Sciatic nerve (tissue), 2 donors: ENCODE measurements at places on chromosomes 3 and 15. TPM values are rescaled to one million over a fixed set of nuclear protein-coding genes. Genes with fewer than 3 reads are reported as not detected.

DNA sequence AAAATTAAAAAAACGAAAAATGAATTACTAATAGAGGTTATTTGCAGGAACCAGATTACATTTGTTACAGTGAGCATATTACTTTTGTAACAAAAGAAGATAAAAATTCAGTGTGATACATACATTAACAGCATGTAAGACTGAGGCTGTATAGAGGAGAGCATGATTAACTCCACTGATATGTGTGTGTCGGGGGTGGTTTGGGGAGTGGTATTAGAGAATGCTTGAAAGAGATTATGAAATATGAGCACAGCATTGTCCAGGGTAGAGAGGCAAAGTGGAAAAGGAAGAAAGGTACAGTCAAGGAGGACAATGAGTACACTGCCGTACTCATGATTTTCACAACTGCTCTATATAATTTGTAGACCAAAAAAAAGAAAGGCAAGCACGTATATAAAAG is 62.9 kb upstream of the LRRFIP2 start:
- DNase-seq, result no peak

DNA sequence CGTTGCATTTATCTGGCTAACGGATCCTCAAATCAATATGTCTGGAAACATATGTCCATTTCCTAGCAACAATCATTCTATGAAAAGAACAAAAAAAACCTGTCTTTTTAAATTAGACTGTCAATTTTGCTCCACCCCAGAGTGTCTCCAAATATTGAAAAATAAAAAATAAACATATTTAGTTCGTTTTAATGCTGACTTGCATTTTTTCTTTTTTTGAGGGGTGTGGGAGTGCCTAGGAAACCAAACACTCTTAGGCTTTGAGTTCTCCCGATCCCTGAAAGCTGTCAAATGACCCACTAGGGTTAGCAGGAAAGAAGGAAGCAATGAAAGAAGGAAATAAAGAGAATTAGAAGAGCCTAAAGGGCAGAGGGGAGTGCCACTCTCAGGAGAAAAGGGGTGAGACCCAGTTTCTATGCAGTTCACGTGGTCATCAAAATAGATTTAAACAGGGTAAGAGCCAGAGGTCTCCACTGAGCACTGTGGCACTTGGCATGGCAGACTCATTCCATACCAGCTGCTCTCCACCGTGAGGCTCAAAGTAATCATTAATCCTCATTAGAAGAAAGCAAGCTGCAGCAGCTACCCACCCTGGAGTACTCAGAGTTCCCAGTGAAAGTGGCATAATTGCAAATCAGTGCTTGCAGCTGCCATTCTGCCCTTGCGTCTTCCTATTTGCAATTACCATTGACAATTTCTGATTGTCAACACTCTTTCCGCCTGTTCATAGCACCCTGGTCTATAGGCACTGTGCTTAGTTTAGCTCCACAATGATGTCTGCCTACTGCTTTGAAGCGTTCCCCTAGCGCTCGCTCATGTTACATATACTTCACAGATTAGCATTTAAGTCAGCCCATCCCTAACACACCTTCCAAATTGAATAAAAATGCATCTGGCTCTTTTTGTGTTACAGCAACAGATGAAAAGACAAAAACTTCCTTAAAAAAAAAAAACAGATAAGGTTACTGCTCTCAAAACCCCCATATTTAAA is 32.3 kb downstream of the PDZRN3 start:
- DNase-seq, result no peak

DNA sequence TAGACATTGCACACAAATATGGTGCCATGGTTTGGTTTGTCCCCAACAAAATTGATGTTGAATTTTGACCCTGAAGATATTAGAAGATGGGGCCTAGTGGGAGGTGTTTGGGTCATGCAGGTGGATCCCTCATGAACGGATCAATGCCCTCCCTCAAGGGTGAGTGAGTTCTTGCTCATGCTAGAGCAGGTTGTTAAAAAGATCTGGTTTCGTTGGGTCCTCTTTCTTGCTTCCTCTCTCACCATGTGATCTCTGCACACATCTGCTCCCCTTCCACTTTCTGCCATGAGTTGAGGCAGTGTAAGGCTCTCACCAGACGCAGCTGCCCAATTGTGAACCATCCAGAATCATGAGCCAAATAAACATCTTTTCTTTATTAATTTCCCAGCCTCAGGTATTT is 87.8 kb upstream of the MDFIC2 start:
- no peak for DNase-seq

GRCh38 chr3:136146981-136147729 is 49.0 kb downstream of the MSL2 start:
- DNase-seq, result no peak

DNA sequence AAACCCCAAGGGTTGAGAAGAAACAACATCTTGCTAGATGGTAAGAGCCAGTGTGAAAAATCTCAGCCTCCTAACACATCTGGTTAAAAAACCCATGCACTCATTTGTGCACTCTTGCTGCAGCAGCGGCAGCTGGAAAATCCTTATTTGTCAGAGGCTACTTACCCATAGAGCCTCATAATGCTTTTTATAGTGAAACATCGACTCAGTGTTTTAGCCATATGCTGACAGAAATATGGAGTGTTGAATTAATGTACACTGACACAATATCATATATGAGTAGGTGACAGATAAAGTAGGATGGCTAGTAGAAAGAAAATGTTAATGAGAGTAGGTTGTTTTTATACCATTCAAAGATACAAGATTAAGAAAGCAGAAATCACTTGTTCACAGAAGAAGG is 13.0 kb downstream of the SLC9A9 start:
- no peak for DNase-seq

DNA sequence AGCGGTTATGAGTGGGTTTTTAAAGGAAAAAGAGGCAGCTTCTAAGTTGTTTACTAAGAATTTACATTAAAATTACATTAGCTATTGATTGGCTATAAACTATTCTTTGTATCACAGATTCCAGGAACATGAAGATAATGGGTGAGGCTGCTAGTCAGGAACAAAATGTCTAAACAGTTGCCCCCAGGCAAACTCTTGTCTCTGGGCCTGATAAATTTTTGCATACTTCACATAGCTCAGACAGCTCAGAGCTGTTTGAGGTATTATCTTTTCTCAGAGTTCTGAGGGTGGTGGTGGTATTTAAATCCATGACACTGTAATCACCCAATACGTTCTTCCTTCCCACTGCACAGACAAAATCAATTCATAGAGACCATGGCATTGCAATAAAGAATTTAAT is 2.1 kb upstream of the HACD2 start:
- no peak for DNase-seq

DNA sequence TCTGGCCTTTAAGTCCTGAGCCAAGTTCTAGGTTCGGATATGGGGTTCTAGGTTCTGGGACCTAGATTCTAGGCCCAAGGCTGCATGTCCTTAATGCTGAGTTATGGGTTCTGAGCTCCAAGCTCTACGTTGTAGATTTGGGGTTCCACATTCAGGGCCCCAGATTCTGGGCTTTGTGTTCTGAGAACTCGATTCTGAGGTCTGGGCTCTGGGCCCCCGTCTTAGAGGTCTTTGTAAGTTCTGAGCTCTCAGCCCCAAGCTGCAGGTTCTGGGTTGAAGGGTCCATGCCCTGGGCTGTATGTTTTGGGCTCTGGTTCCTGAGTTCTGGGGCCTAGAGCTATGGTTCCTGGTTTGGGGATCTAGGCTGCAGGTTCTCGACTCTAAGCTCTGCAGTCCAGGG is 10.0 kb upstream of the DNAJB8 start:
- DNase-seq, result no peak

DNA sequence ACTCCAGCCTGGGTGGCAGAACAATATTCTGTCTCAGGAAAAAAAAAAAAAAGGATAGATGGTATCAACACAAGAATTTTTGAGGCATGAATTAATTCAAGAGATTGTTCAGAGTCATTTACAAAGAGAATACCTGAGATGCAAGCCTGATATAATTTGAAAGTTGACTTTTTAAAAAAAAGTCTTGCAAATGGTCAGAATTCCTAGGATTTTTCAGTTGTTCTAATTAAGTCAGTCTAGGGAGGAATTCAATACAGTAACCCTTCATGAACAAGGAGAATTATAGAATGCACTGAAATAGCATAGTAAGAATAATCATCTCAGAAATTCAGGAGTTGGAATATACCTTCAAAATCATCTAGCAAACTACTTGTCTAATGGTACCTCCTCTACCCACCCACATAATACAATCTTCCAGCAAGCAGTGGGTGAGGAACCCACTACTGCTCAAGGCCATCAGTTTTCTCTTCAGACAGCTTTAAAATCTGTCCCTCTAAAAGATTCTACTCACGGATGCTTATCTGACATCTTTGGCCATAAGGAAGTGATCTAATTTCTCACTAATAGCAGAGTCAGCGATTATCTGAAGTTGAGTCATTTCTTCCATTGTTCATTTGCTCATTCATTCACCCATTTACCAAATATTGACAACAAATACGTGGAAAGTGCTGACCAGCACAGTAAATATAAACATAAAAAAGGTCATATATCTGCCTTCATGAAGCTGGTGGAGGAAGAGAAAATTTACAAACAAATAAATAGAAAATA is 159.6 kb downstream of the GREM1 start:
- DNase-seq, result no peak

DNA sequence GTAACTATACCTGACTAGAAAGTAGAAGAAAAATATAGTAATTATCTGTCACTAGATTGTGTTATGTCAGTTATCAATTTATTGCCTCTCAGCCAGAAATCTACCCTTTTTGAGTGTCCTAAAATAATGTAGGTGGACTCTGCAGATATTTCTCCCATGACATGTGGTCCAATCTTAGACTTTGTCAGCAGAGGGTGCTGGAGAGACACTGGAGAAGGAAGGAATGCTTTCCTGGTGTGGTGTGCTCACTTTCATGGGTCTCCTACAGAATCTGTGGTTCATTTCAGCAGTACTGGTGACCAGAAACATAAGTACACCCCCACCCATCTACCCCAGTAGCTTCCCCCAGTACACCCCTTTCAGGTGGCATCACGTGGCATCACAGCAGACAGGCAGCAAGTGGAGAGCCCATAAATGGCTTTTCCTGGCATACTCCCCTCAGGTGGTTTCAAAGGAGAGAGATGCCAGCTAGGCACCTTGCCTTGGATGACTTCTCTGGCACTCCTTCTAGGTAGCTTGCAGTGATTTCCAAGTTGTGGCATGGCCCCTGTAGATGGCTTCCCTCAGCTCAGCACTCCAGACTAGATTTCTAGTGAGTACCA is 114.7 kb downstream of the GADL1 start:
- DNase-seq, result no peak

GRCh38 chr3:52805270-52806039 is 10.9 kb downstream of the ITIH3 start:
- no peak for DNase-seq

- no peak for DNase-seq
Measured at GRCh38 chr3:50816894-50817293, 142.2 kb downstream of the DOCK3 start.

DNA sequence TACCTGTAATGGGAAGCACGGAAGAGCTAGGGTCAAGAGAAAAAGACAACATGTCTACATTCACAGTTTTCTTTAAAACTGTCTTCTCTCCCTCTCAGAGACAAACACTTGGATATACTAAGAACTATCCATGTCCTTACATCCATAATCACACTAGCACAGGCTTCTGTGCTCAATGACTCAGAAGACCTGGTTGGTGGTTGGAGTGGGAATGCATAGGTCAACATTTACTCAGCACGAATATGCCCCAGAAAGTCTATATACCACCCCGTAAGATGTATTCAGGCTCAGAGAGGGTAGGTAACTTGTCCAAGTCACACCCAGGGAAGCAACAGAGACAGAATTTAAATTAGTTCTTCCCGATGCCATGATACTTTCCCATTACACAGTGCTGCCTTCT is 891.1 kb downstream of the TUSC7 start:
- DNase-seq, result no peak

GRCh38 chr3:135514060-135514448 is 451.5 kb upstream of the PPP2R3A start:
- DNase-seq, result no peak

GRCh38 chr3:99683465-99683864 is 45.1 kb downstream of the COL8A1 start:
- DNase-seq, result no peak

- no peak for DNase-seq
Measured at GRCh38 chr3:14208977-14209394, 30.4 kb downstream of the LSM3 start.

- no peak for DNase-seq
Measured at GRCh38 chr15:44529864-44530604, 6.9 kb upstream of the EIF3J start.

DNA sequence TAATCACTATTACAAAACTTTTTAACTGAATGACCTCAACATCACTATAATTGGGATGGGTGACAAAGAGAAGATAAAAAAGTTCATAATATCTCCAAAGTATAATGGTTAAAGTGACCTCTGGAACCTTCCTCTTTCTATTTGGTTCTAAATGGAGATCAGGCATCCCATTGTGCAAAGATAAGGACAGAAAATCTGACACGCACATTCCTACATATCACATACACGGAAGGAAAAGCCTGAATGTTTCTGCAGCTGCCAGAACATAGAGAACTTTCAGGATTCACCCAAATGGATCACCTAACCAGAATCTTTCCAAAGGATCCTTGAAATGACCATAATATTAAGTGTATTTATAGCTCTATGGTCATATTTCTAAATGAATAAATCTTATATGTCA is 128.2 kb downstream of the TFDP2 start:
- no peak for DNase-seq

DNA sequence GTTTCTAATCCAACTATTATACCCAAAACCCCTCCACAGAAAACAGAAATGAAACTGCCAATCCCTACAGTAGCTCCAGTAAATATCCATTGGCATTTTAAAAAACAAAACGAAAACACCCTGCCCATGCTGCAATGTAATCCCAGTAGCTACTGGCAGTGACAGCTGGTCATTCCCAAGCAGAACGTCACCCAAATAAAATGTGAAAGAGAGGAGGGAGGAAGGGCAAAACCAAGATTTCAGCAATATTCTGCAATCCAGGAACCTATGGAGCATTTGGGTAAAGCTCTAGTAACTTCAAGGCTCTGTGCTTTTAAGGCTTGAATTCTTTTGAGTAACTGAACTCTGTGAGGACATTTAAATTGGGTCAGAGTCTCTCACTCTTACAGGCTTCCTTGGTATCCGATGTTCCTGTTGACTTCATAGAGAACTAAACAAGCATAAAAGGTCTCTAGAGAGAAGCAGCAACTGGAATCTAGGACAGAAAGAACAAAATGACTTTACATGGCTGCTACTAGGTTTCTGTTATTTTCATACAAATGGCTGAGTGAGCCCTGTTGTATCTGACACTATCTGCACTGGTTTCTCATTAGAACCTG is 136.2 kb downstream of the TNIK start:
- no peak for DNase-seq

GRCh38 chr15:39881790-39882189 is 38.3 kb downstream of the GPR176 start:
- DNase-seq, result no peak

TMC3 gene
- total RNA-seq, result 0.13 TPM

ANKRD63 gene
- total RNA-seq, result not detected

CLSTN2 gene
- total RNA-seq, result 5.1 TPM

EFHB gene
- total RNA-seq, result 8.4 TPM

IL5RA gene
- 0.49 TPM for total RNA-seq

MST1R gene
- 2.7 TPM for total RNA-seq

TGM5 gene
- not detected for total RNA-seq

ALS2CL gene
- total RNA-seq, result 18.5 TPM

SLC12A1 gene
- total RNA-seq, result not detected

ECE2 gene
- total RNA-seq, result not detected

CCR5 gene
- 3.6 TPM for total RNA-seq

LHFPL4 gene
- not detected for total RNA-seq

STRIT1 gene
- not detected for total RNA-seq

CFAP20DC gene
- 0.49 TPM for total RNA-seq

TM4SF1 gene
- 149 TPM for total RNA-seq
